NCI-H524 treated with DMSO at 0.1 percent for 48 hours (cell line): ENCODE measurements at places on chromosomes 12 and 14.
A peak's percentile ranks its signal among the peaks of the same experiment; 100 is the strongest.

GRCh38 chr14:68623307-68623706, 169.6 kb downstream of the ZFP36L1 start:
- peak; percentile 100 for DNase-seq

GRCh38 chr14:99905121-99905520, 111.9 kb downstream of the EML1 start:
- no peak for DNase-seq

DNA sequence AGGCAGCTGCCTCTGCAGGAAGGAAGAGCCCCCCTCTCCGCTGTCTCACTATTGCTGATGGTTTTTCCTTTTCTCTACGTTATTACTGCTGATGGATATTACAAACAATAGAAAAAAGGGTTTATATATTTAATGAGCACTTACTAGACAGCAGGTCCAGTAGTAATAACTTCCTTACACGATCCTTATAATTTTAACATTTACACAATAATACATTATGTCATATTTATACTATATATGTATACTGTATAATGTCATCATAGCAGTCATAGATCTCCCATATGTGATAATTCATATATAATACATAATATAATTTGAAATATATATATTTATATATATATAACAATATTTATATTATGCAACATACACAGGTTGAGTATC, 92.4 kb downstream of the KSR2 start:
- no peak for DNase-seq

GRCh38 chr12:113092607-113093408, 36.3 kb downstream of the DTX1 start:
- no peak for DNase-seq

GRCh38 chr12:113826805-113827538, 139.2 kb downstream of the RBM19 start:
- DNase-seq = no peak

GRCh38 chr12:77060136-77060882, 5.1 kb downstream of the E2F7 start:
- DNase-seq = no peak

- DNase-seq = no peak
Observed at GRCh38 chr12:80299976-80300375, 144.1 kb upstream of the PTPRQ start.

DNA sequence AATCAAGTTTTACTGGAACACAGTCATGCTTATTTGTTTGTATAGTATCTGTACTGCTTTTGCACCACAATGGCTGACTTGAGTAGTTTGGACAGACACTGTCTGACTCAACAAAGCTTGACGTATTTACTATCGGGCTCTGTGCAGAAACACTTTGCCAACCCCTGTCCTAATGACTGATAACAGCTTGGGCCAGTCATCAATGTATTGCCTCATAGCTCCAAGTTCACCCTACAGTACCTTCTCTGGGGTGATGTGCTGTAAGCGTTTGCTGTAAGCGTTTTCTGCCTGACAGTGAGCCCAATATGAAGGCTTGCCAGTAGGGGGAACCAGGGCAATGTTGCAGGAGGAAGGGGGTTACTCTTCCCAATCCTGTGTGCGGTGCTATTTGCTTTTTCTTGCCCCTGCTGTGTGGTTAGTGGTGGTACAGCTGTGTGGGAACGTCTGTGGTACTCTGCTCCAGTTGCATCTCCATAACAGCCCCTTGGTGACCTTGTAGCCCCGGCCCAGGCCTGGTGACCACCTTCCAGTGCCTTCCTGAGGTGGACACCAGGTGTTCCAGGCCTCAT, 5.4 kb upstream of the CCDC177 start:
- DNase-seq = peak; percentile 81

DNA sequence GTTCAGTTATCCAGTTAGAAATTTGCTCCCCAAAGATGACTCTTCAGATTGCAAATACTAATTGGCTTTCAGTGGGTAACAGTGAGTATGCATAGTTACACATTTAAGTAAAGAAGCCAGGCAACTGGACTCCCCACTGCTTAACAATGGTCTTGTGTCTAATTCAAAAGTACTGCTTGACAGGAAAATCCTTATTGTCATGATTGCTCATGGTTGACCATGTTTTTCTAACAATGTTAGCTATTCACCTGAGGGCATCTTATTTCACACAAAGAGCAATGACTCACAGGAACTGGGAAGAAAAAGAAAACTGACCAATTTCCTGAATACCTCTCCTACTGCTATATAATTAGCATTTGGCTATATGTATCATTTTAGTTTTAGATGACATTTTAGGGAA, 33.7 kb upstream of the ALG10B start:
- no peak for DNase-seq

DNA sequence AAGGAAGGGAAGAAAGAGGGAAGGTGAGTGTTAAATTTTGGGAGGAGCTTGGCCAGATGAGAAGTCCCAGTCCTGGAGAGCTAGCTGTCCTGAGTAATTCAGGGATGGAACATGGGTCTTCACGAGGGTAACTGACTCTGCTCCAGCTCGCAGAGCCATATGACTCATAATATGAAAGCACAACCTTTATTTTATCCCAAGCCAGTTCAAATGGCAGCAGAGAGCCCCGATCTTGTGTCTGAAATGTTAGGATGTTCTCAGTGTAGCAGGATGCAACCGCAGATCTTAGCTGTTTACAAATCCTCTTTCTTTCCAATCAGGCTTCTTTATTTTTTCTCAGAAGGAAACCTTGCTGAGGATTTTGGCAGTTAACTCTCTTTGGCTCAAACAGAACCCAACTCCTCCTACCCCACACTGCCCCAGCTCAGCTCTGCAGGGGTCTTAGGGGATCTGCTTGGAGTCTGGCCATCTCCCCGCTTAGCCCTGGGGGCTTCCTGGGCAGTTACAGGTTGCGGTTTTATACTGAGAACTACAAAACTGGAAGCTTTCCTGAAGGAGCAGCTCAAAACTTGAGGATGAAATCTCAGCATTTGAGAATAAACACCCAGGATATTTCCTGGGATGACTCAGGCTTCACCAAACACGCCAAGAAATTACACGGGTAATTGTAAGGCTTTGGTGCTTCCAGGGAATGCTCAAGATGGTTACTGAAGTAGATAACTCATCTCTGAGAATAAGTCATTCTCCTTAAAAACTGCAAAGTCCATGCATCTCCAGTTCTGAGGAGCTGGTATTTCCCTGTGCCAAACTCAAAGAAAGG, 92.5 kb downstream of the VCPKMT start:
- DNase-seq = no peak

GRCh38 chr12:52813885-52814709, at the start of gene KRT4:
Gene KRT4, minus strand, starts transcription at chr12:52814116. Its CDS starts 58 bp downstream, at chr12:52814058.
- no peak for DNase-seq

- no peak for DNase-seq
Observed at GRCh38 chr14:69337984-69338383, 60.1 kb downstream of the ERH start.

DNA sequence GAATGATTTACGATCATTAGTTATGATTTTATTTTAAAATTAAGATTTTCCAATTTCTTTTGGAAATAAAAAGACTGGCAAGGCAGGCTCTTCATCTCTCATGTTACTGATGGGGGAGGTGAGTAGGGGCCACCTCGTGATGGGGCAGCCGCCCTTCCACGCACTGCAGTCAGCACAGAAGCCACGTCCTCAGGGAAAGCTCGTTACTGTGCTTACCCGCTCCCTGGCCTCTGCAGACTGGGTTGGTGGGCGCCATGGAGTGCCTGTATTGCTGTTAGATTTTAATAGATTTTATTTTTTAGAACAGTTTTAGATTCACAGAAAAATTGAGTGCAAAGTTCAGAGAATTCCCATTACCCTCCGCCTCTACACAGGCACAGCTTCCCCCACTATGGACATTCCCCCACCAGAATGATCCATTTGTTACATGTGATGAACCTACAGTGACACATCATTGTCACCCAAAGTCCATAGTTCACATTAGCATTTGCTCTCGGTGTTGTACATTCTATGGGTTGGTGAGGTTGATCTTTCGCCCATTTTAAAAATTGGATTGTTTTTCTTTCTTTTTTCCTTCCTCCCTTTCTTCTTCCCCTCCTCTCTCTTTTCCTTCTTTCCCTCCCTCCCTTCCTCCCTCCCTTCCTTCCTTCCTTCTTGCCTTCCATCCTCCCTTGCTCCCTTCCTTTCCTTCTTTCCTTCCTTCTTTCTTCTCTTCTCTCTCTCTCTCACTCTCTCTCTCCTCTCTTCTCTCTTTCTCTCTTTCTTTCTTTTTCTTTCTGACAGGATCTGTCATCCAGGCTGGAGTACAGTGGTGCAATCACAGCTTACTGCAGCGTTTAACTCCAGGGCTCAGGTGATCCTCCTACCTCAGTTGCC, 30.7 kb downstream of the ADGRD1 start:
- no peak for DNase-seq

DNA sequence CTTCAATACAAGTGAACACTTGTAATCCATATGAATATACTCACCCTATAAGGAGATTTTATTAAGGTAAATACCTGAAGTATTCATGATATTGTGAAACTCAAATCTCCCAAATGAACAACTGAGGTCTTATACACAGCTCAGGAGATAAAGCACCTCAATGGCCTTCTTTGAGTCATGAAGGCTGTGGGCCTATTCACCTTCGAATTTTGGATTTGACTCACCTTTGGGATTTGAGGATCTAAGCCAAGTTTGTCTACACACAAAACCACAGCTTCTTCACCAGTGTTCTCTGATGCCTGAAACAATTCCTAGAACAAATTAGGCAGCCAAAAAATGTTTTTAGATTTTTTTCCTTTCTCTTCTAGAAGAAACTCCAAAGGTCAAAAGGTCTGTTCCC, 194.1 kb downstream of the NUAK1 start:
- no peak for DNase-seq

DNA sequence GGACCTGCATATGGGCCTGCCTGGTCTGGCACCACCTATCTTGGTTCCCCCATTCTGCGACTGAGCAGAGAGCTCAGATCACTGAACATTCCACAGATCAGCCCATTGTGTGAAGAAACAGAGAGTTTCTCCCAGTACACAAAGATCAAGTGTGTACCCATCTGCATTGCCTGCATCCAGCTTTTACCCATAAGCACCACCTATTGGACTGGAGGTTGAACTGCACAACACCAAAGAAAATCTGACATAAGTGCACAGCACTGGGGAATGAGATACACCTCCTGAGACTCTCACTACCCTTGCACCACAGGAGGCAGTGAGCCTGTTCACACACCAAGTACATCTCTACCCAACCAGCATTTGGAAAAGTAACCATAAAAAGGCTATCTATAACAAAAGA, 362.6 kb upstream of the CLEC14A start:
- no peak for DNase-seq

DNA sequence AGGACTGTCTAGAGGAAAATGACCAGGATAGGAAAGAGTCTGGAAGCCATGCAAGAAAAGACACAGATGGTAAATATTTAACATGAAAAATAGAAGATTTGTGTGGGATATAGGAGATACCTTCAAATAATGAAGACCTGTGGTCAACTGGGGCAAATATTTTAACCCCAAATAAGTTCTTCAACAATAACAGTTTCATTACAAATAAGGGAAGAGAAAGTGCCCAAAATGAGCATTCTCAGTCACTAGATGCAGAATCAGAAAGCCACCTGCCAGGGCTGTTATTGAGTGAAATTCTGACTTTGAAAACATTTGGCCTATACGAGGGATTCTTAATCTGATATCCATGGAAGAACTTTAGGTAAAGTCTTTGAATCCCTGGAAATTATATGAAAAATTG, 231.2 kb upstream of the PLEKHG7 start:
- no peak for DNase-seq

DNA sequence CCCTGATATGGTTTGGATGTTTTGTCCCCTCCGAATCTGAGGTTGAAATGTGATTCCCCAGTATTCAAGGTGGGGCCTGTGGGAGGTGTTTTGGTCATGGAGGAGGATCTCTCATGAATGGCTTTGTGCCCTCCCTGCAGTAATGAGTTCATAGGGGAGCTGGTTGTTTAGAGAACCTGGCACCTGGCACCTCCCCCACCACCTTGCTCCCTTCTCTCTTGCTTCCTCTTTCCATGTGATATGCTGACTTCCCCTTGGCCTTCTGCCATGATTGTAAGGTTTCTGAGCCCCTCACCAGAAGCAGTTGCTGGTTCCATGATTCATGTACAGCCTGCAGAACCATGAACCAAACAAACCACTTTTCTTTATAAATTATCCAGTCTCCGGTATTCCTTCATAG, 32.6 kb downstream of the CD163L1 start:
- no peak for DNase-seq

DNA sequence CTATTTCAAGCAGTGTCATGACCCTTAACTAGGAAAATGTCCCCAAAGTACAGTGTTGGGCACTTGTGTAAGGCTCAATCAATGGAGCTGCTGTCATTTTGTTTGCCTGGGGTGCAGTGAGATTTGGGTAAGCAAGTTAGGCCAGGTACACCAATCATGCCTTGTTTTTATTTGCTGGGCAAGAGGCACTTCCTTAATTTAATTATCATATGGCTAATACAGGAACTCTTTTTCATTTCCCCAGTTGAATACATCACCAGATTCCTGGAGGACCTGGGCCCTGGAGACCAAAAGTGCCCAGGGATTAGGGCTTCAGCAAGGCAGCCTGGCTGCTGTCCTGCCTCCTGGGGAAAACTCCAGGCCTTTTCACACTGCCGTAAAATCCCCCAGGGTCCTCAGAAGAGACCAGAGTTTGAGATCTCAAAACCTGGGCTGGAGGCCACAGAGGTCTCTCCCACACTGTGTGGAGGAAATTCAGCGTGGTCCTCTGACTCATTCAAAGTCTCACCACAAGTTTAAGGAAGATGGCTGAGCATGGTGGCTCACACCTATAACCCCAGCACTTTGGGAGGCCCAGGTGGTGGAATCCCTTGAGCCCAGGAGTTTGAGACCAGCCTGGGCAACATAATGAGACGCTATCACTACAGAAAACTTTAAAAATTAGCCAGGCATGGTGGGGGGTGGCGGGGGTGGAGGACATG, 28.4 kb upstream of the FOXN3 start:
- no peak for DNase-seq

DNA sequence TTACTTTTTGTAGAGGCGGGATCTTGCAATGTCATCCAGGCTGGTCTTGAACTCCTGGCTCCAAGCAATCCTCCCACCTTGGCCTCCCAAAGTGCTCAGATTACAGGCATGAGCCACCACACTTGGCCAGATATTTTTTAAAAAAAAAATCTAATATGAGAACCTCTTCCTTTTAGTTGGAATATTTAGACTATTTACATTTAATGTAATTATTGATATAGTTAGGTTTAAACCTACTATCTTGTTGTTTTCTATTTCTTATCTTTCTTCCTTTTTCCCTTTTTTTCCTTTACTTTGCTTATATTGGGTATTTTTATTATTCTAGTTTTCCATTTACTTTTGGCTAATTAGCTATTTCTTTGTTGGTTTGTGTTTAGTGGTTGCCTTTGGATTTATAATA, 185.8 kb downstream of the SLC41A2 start:
- no peak for DNase-seq

DNA sequence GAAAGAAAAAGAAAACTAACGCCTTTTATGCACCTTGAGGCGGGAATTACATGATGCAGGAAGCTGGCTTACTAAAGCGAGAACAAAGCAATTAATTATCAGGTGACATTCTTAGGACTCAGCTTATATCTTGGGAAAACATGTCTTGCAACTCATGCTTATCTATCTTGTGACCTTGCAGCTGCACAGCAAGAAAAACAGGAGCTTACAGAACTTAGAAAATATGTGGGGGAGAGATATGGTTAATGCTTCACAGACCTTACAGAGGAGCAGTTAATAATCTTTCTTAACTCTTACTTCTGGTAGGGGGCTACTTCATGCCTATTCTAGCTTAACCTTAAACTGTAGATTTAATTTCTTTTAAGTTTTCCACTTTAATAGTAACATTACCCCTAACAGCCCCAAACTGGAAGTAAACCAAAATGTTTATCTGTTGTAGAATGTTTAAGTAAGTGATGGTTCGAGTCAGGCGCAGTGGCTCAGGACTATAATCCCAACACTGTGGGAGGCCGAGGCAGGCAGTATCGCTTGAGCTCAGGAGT, 13.2 kb upstream of the OR11G2 start:
- no peak for DNase-seq
